ENCODE measurements at places on chromosomes 7 and 10.

- no peak for DNase-seq
Observed at GRCh38 chr10:32963096-32963495, 5.1 kb upstream of the ITGB1 start.

DNA sequence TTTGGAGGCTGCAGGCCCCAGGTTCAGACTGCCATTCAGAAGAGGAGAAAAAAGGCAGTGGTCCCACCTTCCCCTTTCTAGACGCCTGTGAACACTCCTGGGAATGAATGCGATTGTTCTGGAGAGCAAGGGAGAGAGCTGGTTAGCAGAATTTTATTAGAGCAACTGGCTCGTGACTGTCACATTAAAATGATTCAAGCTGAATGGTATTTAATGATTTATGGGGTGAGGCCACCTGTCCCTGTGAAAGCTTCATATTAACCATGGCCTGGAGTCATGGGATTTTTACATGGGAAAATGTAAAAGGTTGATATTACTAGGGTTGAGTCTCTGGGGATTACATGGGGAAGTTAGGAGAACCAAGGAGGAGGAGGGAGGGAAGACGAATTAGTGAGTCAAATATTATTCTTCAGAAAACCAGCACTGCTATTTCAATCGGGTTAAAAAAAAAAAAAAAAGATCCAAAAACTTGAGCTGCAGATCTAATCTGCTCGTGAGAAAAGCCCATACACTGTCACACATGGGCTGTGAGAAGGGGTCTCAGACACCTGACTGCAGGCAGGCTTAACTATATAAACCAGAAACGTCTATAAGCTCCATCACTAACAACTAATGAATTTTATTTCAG lies 8.3 kb downstream of the CXCL12 start:
- no peak for DNase-seq

GRCh38 chr10:63718421-63718820 lies 197.2 kb downstream of the REEP3 start:
- DNase-seq, result no peak

- peak; percentile 76 for DNase-seq
Observed at GRCh38 chr10:35216303-35216905, 89.8 kb downstream of the CREM start.

DNA sequence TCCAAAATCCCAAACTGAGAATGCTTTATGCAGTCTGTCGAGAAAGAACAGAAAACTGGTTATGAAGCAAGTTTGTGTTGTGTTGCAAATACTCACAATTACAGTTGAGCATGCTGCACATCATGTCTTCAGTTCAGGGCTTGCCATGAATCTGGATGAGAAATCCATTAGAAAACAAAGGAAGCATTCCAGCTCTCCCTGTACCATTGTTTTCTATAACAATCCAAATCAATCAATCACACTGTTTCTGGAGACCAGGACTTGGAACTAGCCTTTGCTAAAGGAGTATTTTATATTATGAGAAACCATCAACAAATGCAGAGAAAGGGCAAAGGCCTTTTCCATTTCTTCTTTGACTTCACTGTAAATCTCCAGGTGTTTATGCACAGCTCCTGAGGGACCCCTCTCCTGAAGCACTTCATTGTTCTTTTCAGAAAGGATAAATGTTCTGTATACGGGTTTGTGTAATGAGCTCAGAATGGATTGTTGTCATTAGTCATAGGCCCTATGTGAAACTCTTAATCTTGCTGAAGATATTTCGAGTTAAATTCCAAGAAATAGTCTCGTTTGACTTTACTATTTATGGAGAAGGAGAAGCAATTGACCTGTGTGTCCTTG lies 364.7 kb upstream of the POM121L12 start:
- no peak for DNase-seq

DNA sequence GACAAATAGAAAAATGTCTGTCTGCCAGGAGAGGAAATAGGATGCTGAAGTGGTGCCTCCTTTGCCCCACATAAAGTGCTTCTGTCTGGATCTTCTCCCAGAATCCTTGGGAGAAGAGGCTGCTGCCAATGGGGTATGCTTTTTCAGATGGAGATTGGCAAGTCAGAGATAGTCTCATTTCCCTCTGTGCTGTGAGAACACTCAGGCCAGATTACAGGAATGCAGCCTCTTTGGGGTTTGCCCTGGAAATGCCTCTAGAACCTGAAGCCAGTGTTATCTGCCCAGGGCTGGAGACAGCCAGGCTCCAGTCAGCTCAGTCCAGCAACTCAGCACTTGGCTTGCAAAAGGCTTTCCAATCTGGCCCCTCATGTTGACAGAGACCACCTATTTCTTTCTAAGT lies 119.1 kb upstream of the PHYHIPL start:
- no peak for DNase-seq

DNA sequence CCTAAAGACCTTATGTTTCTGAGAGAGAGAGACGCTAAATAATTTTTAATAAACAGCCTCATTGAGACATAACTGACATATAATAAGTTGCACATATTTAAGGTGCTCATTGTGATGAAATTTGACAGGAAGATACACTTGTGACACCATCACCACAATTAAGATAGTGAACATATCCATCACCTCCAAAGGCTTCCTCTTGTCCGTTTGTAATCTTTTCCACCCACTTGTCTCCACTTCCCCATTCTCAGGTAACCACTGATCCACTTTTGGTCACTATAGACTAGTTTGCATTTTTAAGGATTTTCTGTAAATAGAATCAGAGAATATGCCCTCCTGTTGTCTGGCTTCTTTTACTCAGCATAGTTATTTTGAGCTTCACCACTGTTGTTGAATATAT lies 195.1 kb upstream of the WDR11 start:
- no peak for DNase-seq

- no peak for DNase-seq
Observed at GRCh38 chr10:7968510-7969112, 85.9 kb upstream of the GATA3 start.

DNA sequence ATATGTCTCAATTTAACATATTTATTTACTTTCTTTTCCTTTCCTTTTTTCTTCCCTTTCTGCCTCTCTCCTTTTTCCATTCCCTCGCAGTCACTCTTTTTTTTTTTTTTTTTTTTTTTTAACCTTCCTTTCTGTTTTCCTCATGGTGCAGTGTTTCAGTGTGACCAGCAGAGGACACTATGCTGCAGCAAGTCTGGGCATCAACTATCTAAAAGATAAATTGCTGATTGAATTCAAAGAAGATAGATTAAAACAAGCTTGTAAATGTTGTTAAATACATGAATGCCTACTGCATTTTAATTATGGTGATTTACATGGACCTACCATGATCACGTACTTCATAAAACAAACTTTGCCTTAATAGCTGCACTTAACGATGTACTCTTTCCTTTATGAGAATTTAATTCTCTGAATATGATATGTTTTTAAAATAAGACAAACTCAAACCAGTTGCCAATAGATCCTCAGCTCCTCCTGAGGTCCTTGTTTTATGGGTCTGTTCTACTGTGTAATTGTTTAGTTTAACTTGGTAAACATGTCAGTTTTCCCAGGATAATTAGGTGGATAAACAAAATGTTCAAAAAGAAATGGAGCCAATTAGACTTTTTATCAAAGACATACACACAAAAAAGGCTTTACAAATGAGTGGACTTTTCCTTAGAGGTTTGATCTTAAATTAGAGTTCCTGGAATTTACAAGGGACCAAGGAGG lies 101.0 kb upstream of the AGR3 start:
- DNase-seq, result peak; percentile 21

DNA sequence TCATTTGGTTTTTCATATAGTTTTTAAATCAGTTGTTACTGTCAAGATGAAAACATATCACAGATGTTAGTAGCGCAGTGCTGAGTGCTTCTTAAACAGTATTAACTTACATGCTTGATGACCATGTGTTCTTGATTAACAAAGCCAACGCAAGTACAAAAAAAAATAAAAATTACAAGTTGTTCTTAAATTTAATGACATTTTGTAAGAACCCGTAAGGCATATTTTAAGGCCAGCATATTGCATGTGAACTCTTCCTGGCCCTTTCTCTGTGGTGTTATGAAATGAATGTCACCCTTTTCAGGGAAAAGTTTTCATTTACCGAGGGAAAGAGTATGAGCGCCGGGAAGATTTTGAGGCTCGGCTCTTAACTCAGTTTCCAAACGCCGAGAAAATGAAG lies 140.4 kb upstream of the NPS start:
- no peak for DNase-seq

GRCh38 chr10:49831352-49832035 lies 69.4 kb upstream of the OGDHL start:
- no peak for DNase-seq

DNA sequence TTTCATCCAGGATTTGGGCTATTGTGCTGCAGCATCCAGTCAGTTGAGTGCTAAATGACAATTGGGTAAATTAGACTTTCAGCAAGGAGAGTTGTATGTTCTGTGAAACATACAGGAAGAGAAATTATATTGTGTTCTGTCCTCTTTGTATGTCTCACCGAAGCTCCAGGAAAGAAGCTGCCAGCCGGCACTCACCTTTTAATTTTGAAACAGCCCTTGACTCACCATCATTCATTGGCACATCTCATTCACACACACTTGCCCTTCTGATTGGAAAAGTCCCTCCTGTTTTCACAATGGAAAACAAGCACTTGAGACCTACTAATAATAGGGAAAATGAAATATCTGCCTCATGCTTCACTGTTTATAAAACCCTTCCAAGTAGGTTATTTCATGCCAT lies 495.6 kb downstream of the RPS24 start:
- no peak for DNase-seq

- DNase-seq, result no peak
Observed at GRCh38 chr10:11440250-11441150, 170.9 kb downstream of the USP6NL start.

- no peak for DNase-seq
Observed at GRCh38 chr7:74495112-74496086, 41.7 kb downstream of the GTF2IRD1 start.

DNA sequence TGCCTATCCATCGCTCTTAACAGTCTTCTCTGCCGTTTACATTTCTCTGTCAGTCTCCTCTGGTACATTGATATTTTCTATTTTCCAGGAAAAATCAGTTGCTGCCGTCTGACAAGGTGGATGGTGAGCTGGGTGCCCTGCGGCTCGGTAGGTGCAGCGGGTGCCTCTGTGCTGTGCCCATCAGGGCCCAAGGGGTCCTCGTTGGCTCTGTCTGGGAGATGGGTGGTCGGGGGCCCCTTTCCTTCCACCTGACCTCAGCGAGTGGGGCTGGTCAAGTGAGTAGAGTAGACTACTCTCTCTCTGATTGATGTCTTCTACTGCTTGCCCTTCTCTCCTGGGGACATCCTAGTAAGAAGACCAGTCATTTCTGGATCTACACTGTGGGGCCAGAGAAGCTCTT lies 57.4 kb downstream of the MINDY4 start:
- DNase-seq, result no peak

DNA sequence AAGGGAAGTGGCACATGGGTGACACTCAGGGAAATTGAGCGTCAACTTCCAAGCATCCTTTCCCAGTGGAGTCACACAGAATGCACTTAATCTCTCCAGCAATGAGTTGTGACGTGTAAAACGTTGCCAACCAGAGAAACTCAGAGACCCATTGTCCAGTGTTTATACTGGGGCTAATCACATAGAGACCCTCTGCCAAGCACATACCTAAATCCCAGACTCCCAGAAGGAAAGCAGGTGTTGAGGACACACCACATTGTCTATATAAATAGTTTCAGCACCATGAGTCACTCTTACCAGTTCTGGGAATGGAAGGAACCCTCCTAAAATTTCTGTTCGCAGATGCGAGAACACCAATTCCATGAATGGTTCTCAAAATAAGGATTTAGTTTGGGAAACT lies 76.4 kb upstream of the BET1 start:
- no peak for DNase-seq

DNA sequence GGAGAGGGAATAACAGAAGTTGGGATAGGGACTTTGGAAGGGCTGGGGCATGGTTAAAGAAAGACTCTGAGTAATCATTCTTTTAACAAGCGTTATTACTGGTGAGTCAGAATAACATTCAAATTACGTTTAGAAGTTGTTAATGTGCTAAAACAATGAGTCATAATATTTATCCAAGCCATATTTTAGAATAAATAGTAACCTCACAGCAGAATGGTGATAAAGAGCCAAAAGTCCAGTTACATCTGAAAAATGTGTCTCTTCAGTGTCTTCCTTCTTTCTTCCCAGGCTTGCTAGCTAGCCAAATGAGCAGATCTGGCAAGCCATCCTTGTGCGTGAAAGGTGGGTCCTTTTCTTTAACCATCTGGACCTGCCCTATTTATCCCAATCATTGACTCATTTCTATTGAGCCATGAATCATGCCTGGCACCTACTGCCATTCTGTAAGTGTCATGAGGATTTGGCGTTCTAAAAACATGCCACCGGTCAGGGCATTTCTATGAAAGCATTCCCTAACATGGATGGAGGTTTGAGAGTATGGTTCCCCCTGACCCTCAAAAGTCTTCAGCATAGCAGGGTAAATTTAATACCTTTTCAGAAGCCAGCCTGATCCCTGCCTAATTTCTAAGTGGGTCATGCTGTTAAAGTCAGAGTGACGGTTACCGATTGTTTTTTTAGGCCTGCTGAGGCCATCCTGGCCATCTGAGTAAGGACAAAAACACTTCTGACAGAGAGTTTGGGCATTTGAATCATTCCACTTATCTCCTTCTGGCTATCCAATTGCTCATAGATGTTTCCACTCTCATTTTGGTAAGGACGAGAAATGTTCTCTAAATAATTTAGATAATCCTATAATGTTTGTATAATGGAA lies 26.9 kb downstream of the MYPN start:
- DNase-seq, result no peak

DNA sequence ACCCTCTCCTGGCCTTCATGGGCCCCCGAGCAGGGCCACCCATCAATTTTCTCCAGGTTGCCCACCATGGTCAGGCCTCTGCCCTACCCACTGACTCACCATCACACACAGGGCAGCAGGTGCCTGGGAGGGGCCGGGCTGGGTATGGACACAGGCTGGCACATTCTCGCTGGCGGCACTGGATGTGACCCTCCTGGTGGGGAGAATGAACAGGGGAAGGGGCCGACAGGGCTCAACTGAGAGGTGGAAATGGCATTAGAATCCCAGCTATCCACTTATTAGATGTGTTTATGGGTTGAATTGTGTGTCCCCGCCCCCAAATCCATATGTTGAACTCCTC lies 16.4 kb downstream of the KCP start:
- DNase-seq, result no peak

- DNase-seq, result no peak
Observed at GRCh38 chr7:144487901-144488300, 84.4 kb upstream of the NOBOX start.

DNA sequence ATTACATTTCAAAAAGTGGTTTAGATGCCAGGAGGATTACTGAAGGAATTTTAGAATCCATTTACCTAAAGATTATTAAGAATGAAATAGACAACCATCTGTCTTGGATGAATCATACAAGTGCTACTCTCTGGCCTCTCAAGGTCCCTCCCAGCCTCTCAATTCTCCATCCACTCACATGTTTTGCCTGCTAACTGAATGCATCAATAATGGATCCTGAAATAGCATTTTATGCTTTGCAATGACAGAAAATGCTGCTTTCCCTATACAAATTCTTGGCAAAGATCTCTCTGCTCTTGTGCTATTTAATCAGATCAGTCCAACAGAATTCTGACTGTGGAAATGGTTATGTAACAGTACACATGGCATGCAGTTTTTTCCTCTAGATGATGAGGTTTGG lies 68.1 kb downstream of the HBP1 start:
- no peak for DNase-seq
